ENCODE measurements at places on chromosomes 3 and 15.

DNA sequence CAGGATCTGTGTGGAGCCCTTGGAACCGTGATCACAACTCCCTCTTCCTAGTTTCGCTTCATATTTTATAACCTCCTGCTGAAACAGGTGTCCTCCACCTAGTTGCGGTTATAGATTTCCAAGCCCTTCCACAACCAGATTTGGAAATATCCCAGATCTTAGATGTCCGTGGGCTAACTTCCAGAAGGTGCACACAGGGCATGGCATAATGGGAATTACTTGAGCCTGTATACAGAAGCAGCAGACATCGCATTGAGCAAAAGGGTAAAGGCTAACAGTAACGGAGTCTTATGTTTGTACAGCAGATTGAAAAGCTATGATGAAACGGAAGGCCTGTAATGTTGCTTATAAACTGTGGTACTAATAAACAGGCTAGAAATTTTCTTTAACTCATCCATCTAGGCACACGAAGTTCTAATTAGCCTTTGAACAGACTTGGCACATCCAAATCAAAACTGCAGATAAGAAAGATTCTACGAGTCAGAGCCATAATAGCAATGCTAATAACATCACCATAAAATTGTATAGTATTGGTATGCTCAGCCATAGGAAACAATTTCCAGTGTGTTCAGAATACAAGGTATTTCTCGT is 1.2 kb upstream of the USF3 start:
- no peak for DNase-seq

DNA sequence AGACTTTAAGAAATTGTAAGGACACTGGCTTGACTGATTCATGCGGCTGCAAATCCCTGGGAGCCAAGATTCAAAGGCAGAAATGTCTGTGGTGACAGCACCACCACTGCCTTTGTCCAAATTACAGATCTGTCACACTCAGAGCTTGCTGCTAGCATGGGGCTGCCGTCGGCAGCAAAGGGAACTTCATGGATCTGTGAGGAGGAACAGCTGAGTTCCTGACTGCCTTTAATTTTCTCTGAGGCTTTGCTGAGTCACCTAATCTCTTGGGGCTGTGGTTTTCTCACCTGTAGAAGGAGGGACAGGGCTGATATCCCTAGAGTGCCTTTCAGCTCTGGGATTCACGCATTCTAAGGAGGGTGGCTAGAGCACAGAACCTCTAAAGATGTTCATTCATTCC is 4.1 kb upstream of the PAK6 start:
- no peak for DNase-seq

DNA sequence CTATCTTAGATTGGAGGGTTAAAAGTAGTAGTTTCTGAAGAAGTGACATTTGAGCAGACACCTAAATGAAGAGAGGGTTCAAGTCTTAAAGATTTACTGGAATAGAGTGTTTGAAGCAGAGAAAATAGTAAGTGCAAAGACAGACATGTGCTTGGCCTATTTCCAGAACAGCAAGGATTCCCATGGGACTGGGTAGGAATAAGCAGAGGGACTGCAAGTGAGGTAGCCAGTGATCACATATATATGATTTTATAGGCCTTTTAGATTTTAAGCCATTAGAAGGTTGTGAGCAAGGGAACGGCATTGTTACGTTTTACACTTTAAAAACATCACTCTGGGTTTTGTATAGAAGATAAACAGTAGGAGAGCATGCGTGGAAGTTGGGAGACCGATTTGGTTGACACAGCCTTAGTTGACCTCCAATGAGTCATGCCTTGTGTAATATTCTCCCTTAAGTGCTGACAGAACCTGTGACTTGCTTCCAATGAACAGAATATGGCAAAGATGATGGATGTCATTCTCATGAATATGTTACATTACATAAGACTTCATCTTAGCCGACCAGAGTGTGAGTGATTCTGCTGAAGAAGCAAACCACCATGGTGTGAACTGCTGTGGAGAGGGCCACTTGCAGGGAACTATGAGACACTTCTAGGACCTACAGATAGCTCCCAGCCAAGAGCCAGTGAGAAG is 37.1 kb upstream of the SLC4A7 start:
- DNase-seq: peak; percentile 59

GRCh38 chr15:91611561-91612323 is 241.8 kb upstream of the SLCO3A1 start:
- DNase-seq: no peak

- no peak for DNase-seq
These were observed 86.3 kb downstream of the FAM81A start for GRCh38 chr15:59524331-59524731.

DNA sequence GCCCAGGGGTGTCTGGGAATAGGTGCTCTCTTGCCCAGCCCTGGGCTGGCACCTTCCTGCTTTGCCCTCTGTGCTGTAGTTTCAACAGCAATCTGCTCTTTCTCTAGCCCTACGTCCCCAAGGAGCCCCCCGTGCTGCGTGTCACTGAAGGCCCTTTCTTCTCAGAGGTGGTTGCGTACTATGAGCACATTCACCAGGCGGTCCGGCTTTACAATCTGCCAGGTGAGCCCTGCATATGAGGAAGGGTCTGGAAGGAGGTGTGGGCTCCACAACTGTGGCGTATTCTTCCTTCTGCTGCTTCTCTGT is 9.6 kb downstream of the MAN2A2 start:
- no peak for DNase-seq

DNA sequence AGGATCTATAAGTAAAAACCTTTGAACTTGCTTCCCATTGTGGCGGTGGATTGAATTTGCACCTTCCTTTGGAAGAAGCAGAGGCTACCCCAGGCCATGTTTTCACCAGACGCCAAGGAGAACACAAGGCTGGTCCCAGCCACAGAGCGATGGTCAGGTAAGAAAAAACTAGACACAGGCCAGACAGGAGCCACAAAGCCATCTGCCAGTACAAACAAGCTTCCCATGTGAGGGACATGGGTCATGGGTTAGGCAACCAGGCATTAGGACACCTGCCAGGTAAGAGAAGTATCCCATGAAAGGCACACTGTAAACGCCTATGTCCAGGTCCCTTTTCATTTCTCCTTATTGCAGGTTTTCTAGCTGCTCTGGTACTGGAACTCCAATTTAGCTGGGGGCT is 190.2 kb downstream of the KLF13 start:
- no peak for DNase-seq

- DNase-seq: no peak
These were observed 1389.3 kb upstream of the ALCAM start for GRCh38 chr3:103977417-103977816.

DNA sequence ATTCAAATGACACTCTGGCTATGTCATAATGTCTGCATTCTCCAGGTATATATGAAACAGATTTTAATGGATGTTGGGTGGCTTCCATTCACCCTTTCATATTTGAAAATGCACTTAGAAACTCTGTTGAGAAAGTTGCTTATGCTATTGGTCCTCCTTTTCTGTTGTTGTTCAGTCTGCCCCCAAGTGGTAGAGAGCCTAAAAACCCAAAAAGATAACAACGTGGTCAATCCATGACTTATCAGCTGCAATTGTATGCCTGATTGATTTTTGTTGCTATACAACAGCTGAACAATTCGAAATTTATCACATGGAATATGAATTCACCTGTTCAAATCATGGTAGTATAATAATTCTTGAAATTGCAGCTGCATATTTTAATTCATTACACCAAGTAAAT is 279.8 kb downstream of the ROBO2 start:
- no peak for DNase-seq

DNA sequence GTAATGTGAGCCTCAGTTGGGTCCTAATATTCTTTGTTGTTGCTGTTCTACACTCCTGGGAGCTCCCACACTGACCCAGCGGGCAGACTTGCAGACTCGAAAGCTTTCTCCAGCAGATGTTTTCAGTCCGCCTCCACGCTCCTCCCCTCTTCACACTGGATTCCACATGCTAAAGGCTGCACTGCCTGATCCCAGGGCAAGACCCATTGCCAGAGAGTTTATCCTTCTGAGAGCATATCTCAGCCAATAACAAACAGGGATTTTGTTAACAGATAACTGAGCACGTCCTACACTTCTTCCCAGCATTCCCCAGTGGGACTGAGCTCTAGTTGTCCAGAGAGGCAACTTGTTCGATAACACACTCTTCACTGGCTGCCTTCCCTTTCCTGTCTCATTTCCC is 8.0 kb upstream of the COL6A6 start:
- DNase-seq: no peak

DNA sequence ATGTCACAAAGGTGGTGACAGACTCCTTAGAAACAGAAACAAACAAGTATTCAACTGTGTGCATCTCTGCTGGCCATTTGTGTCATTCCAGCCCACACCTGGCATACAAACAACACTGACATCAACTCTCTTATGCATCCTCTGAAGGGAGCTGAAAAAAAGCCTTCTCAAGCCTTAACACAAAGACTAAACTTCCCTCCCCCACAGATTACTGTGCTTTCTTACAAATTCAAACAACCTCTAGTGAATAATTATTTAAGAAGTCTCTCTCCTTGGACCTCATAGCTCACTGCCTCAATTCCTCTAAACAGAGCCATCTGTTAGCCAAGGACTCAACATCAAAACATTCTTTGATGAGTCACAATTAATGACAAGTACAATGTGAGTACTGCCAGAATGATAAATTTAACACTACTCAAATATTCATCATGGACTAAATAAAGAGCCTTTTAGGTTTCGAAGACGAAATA is 132.1 kb downstream of the WDR76 start:
- DNase-seq: no peak

- DNase-seq: no peak
These were observed 179.4 kb downstream of the OPA1 start for GRCh38 chr3:193772422-193772763.

DNA sequence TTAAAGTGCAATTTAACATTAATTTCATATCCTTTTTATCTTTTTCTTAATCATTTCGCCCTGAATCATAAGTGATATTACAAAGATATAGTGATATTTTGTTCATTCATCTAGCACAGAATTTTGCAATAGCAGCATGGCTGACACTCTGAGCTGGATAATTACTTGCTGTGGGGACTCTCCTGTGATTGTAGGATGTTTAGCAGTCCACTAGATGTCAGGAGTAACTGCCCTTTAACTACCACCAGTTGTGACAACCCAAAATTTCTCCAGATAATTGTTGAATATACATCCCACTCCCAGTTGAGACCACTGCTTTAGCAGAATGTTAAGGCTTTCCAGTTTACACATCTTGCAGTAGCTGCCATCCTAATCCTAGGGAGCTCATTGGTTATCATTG is 196.8 kb upstream of the MBNL1 start:
- peak; percentile 12 for DNase-seq

GRCh38 chr3:114829783-114830182 is 317.3 kb downstream of the ZBTB20 start:
- no peak for DNase-seq

- DNase-seq: no peak
These were observed 113.8 kb upstream of the EPHA6 start for GRCh38 chr3:96700322-96701315.

DNA sequence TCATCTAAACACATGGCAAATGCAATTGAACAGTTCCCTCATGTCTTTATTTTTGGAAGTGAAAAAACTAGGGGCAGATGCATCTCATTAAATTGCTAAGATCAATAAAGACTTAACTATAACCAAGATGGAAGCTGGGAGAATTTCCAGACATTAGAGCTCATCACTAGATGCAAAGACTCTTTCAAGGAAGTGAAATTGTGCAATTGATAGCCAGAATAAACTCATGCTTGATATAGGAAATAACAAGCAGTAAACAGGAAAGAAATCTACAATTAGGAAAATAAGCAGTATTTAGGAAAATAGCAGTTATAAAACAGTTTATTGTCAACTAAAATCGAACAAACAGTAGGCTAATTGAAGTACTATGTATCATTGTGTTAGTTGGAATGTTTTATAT is 8.8 kb upstream of the ANKUB1 start:
- DNase-seq: no peak

DNA sequence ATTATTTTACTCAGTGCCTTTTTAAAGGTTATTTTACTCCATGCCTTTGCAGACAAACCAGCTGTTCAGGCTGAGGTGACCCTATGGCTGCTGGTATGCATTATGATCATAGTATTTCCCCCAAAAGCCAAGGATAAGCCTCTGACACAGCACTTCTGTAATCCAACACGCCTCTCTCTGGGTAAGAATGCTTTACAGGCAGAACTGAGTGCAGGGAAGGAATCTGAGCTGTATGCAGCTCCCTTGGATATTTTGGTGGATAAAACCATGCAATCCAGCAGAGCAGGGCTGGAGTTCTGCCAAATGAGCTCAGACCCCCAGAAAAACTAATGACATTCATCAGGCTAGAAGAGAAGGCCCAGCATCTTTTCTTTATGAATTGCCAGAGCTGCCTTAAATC is 11.7 kb upstream of the MAP1A start:
- DNase-seq: no peak

GRCh38 chr3:11364181-11364580 is 92.0 kb downstream of the ATG7 start:
- no peak for DNase-seq

GRCh38 chr15:63901912-63902670 is 68.3 kb upstream of the HERC1 start:
- DNase-seq: no peak

- DNase-seq: no peak
These were observed 248.6 kb downstream of the CBLB start for GRCh38 chr3:105620236-105620635.

DNA sequence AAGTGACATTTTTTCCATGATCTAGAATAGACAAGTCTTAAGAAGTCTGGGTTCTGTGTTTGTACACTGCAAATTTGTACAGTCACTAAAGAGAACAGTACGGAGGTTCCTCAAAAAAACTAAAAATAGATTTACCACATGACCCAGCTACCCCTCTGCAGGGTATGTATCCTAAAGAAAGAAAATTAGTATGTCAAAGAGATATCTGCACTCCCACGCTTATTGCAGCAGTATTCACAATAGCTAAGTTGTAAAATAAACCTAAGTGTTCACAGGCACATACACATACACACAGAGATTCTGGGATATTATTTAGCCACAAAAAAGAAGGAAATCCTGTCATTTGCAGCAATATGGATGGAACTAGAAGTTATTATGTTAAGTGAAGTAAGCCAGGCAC is 120.4 kb downstream of the ZIC1 start:
- DNase-seq: no peak

- DNase-seq: no peak
These were observed 639.7 kb upstream of the NR2F2 start for GRCh38 chr15:95690631-95691340.

- peak; percentile 7 for DNase-seq
These were observed 66.4 kb upstream of the TJP1 start for GRCh38 chr15:29888646-29889045.

- DNase-seq: no peak
These were observed 7.7 kb downstream of the TUBGCP4 start for GRCh38 chr15:43378601-43379000.

DNA sequence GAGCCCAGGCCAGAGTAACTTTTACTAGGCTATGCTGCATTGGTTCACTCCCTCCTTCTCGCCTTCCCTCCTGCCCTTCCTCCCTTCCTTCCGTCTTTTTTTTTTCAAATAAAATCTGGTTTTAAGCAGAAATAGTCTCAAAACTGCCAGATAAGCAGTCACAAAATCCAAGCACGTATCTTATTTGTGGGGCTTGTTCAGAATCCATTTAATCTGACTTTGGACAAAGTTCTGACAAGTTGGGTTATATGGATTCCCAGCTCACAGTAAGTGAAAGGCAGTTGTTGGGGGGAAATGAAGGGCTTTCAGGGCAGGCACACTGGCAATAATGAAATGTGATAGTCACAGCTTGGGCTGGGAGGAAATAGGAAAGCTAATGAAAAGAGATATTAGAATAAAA is 32.0 kb upstream of the PLXND1 start:
- DNase-seq: no peak
